Right cardiac atrium (tissue), 5 donors: ENCODE measurements at places on chromosomes 7 and 10. TPM values are rescaled to one million over a fixed set of nuclear protein-coding genes. Genes with fewer than 3 reads are reported as not detected.

GRCh38 chr10:133258818-133259601, 17.7 kb downstream of the ADAM8 start:
- peak; percentile 89 for DNase-seq

DNA sequence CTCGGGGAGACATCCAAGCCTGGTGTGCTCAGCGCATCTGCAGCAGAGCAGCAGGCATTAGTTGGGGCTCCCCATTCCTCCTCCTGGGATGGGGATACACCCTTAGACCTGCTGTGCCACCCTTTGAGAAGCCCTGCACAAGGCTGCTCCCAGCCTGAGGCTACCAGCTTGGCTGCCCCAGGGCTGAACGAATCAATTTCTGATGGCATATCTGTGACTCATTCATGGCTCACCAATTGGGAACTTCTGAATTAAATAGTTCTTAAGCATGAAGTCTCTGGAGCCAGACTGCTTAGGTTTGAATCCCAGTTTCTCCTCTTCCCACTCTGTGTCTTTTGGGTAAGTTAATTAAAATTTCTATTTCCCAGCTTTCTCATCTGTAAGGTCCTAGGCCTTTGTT, 16.3 kb upstream of the GLI3 start:
- no peak for DNase-seq

- no peak for DNase-seq
Measured at GRCh38 chr10:78747401-78748234, 321.1 kb upstream of the ZMIZ1 start.

GRCh38 chr10:80171248-80171660, 34.1 kb downstream of the ANXA11 start:
- no peak for DNase-seq

GRCh38 chr10:11242443-11243387, 225.0 kb downstream of the CELF2 start:
- DNase-seq, result peak; percentile 89

DNA sequence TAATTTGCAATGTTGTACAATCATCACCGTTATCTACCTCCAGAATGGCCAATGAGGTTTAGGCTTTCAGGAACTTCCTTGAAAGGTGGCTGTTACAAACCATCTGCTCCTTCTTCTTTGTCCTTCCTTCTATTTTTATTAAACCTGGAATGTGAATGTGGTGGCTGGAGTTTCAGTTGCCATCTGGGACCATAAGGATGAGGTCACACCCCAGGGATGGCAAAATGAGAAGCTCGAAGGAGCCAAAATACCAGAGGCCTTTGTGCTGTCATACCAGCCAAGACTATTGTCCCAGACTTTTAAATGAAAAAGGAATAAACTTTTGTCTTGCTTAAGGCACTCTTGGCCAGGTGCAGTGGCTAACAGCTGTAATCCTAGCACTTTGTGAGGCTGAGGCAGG, 30.9 kb upstream of the LMTK2 start:
- no peak for DNase-seq

- no peak for DNase-seq
Measured at GRCh38 chr10:5894403-5894802, 4.4 kb downstream of the FBH1 start.

DNA sequence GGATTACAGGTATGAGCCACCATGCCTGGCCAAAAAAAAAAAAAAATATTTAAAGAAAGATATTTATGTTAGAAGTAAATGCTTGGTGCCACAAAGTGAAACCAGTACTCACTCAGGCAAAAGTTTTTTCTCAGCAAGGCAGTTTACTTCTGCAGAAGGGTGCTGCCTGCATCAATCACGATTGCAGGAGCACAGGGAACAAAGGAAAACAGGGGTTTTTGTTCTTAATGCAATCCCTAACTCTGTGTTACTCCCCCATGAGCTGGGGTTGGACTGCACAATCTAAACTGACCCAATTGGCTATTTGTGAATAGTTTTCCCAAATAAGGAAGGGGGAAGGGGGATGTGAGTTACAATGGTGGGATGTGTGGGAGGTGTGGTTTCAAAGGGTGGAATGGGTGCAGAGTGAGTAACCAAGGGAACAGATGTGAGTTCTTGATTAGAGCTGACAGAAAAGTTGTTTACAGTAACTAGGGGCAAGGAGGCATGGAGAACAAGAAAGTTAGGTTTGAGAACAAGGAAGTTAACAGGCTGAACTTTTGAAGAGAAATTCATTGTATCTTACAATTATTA, 255.4 kb downstream of the TYW1 start:
- no peak for DNase-seq

The FAM180A gene
- 6.4 TPM for total RNA-seq

The IPMK gene
- 2.6 TPM for total RNA-seq

The ANKRD61 gene
- total RNA-seq, result not detected

The HMX3 gene
- total RNA-seq, result not detected

The CRPPA gene
- 10.1 TPM for total RNA-seq

The PDE6C gene
- total RNA-seq, result not detected

The MYOZ1 gene
- total RNA-seq, result 73.9 TPM

The OGDHL gene
- 8.3 TPM for total RNA-seq
